ENCODE measurements at places on chromosomes 16 and 17.
A peak's percentile ranks its signal among the peaks of the same experiment; 100 is the strongest.

DNA sequence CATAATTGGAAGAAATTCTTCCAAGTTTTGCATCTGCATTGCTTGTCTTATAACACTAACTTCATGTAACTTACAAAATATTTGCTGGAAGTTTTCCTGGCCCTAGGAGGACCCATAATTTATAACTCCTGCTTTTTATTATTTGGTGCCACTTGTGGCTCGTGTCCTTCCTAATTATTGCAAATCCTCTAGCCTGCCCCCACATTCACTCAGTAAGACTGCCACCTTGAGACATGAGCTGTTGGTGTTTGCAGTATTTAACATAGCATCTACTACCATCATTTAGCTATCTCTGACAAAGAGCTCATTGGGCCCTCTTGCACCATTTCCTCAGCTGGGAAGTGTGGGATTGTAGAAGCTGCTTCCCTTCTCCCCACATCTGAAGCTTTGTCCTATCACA lies 49.5 kb downstream of the FTO start:
- peak; percentile 87 for DNase-seq

DNA sequence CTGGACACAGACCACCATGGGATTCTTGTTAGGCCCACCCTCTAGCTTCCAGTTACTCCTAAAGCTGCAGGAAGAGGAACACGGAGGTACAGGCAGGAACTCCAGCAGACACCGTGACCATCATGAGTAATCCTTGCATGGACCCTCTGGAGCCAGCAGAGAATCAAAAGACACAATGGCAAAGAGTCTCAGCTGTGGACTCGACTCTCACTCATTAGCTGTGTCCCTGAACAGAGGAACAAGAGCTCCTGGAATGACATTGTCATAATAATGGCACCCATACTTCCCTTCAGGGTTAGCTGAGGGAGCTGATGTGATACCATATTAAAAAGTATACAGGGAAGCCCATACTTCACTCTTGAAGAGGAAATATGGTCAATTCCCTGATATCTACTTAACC lies 176.3 kb upstream of the ASIC2 start:
- no peak for DNase-seq

DNA sequence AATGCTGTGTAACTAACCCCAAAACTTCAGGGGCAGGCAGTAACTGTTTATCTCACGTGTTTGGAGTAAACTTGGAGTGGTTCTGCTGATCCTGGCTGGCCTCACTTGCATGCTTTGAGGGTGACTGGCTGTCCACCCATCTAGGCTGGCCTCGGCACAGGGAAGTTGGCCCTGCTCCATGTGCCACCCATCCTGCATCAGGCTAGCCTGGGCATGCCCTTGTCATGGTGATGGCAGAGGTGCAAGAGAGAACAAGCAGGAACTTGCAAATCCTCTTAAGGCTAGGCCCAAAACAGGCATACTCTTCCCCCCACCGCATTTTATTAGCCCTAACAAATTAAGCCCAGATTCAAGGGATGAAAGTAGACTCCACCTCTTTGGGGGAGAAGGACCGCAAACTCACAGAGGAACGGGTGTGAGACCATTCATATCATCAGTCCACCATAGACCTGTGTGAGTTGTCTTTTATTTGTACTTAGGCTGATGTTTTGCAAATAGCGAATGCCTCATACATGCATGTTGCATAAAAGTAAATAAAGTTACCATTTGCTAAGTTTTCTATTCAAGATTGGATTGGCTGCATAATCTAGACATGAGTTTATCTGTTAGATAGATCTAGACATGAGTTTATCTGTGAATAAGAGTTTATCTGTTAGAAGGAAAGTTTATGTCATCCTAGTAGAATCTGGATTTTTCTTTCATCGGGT lies 221.0 kb downstream of the CCDC182 start:
- peak; percentile 68 for DNase-seq

GRCh38 chr16:67430977-67431774 lies at the start of gene HSD11B2:
TSS of gene HSD11B2 (plus strand) at chr16:67431121. CDS start at chr16:67431249, 128 bp downstream.
- DNase-seq = peak; percentile 31

GRCh38 chr17:82649501-82650261 lies 1.4 kb upstream of the WDR45B start:
- DNase-seq = no peak

DNA sequence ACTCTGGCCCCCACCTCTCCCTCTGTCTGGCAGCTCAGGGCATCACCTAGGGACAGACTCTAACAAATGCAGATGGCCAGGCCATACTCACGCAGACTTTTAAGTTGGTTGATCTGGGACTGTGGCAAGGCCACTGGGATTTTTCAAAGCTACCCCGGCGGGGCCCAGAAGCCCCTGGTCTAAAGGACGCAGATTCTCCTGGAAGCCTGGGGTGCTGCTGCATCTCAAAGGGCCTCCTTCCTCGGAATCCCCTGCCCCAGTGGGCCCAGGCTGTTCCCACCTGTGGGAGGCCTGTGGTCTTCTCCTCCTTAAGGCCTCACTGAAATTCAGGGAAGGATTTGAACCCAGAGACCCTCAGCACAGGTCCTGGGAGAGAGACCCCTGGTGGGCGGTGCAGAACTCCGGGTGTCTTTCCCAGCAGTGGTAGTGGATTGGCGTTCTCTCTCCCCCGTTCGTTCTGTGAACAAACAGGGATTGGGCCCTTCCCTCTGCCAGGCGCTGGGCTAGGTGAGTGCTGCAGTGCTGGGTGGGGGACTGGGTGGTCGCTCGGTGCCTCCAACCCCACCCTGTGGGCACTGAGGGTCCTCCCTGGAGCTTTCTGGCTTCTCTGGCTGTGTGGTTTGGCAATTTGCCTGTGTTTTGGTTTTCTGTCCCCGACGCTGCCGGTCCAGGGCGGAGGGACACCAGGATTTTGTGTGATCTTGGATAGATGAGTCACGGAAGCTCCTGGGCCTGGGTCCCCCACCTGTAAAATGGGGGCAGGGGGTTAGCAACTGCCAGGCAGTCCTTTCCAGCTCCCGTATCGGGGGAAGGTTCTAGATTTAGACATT lies 160.5 kb upstream of the GSE1 start:
- DNase-seq = no peak
